Left ventricle myocardium inferior (tissue), 1 donor: ENCODE measurements at places on chromosomes 7 and 10. TPM values are rescaled to one million over a fixed set of nuclear protein-coding genes. Genes with fewer than 3 reads are reported as not detected.

- DNase-seq: no peak
Measured at GRCh38 chr10:29372920-29373319, 84.0 kb downstream of the LYZL1 start.

GRCh38 chr10:69819716-69820506, 18.2 kb downstream of the COL13A1 start:
- DNase-seq: no peak

- DNase-seq: no peak
Measured at GRCh38 chr7:116446212-116446855, 53.2 kb upstream of the CAV2 start.

- no peak for DNase-seq
Measured at GRCh38 chr7:155038335-155038734, 31.8 kb upstream of the HTR5A start.

PNLIPRP3 gene
- total RNA-seq: not detected

TUBB8 gene
- total RNA-seq: not detected
